Activated naive CD8-positive, alpha-beta T cell treated with anti-CD3 and anti-CD28 coated beads, Interleukin-2, amount 50 U/mL, for 24 hours (primary cell): ENCODE measurements at places on chromosomes 4 and X.

DNA sequence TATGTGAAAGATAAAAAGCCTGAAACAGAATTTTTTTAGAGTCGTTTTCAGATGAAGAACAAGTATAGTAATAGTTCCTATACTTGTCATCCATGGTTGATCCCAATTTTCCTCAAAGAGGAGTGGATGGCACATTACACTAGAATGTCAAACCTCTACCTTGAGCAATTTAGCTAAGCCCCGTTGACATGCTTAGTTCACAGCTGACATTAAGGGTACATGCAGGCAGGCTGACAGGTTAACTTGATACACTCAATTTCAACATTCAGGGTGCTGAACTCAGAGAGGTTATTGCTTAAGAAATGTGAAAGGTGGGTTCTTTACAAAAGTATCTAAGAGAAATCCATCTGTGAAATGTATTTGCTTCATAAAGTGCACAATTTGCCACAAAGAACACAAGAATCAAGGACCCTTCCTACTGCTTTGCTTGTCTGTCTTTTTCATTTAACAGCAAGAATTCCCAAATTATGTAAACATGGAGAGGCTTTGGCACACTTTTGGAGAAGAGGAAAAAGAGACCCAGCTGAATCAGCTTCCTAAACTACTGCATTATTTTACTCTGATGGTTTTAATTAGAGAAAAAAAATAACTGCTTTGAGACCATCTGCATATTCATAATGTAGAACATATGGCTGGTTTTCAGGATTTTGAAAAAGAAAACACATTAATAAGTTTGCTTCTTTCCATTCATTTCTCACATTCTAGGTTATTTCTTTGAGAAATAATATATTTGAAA lies 122.5 kb upstream of the DDIT4L start:
- H3K27ac ChIP-seq = no peak overlapping the region
- H3K27me3 ChIP-seq = peaks cover 9% of the 10 kb centered on the region
- no peak overlapping the region for H3K4me3 ChIP-seq
- H3K36me3 ChIP-seq = no peaks in the 10 kb centered on the region
- no peak for DNase-seq

- H3K27ac ChIP-seq = no peak overlapping the region
- H3K4me1 ChIP-seq = peaks cover 13% of the 10 kb centered on the region
- H3K4me3 ChIP-seq = no peak overlapping the region
- H3K36me3 ChIP-seq = peaks cover 2% of the 10 kb centered on the region
- no peaks in the 10 kb centered on the region for H3K27me3 ChIP-seq
These were observed 61.7 kb upstream of the S100G start for GRCh38 chrX:16588266-16588665.

GRCh38 chrX:2145692-2146367 lies 354.9 kb downstream of the DHRSX start:
- H3K27ac ChIP-seq = no peak overlapping the region
- H3K4me3 ChIP-seq = no peak overlapping the region
- no peaks in the 10 kb centered on the region for H3K27me3 ChIP-seq
- H3K36me3 ChIP-seq = peaks cover 7% of the 10 kb centered on the region
- no peaks in the 10 kb centered on the region for H3K4me1 ChIP-seq
- no peak for DNase-seq

- H3K4me1 ChIP-seq = no peaks in the 10 kb centered on the region
- no peaks in the 10 kb centered on the region for H3K27me3 ChIP-seq
- no peak overlapping the region for H3K4me3 ChIP-seq
- H3K27ac ChIP-seq = no peak overlapping the region
- H3K36me3 ChIP-seq = no peaks in the 10 kb centered on the region
These were observed 49.2 kb upstream of the TAB3 start for GRCh38 chrX:30938295-30938694.

DNA sequence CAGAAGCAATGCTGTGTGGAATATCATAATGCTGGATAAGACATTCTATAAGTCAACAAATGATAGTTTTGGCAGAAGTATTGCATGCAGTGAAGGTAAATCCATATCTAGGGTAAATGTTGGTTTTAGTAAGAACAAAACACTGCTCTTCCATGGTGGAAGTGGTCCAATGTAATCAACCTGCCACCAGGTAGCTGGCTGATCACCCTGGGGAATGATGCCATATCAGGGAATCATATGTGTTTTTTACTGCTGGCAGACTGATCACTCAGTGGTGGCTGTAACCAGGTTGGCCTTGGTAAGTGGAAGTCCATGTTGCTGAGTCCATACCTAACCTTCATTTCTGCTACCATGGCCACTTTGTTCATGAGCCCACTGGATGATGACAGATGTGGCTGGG lies 74.0 kb upstream of the CENPE start:
- no peaks in the 10 kb centered on the region for H3K4me1 ChIP-seq
- no peaks in the 10 kb centered on the region for H3K36me3 ChIP-seq
- no peak overlapping the region for H3K27ac ChIP-seq
- H3K27me3 ChIP-seq = peaks cover 8% of the 10 kb centered on the region
- no peak for DNase-seq

- H3K27ac ChIP-seq = no peak overlapping the region
- peaks cover 63% of the 10 kb centered on the region for H3K36me3 ChIP-seq
- H3K27me3 ChIP-seq = no peaks in the 10 kb centered on the region
- peaks cover 13% of the 10 kb centered on the region for H3K4me1 ChIP-seq
- H3K4me3 ChIP-seq = no peak overlapping the region
These were observed 59.1 kb downstream of the SCFD2 start for GRCh38 chr4:53306729-53307128.

DNA sequence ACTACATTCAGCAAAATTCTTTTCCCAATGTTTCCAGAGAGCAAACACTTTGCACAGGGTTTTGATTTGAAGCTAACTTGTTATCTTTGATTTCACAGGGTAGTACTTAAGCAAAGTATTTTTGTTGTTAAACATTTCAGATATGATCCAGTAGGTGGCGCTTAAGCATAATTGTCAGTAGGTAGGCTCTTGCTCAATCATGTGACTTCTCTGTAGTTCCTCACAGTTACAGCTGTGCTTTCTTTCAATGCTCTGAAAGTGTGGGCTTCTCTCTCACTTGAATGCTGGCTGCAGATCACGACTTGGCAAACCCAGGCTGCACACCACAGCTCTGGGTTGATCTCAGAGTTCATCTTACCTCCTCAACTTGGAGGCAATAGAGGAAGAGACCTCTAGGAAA lies 1016.5 kb downstream of the SH3BGRL start:
- no peak overlapping the region for H3K4me3 ChIP-seq
- no peak for DNase-seq
- no peak overlapping the region for H3K27ac ChIP-seq
- H3K4me1 ChIP-seq = no peaks in the 10 kb centered on the region
- no peaks in the 10 kb centered on the region for H3K36me3 ChIP-seq

DNA sequence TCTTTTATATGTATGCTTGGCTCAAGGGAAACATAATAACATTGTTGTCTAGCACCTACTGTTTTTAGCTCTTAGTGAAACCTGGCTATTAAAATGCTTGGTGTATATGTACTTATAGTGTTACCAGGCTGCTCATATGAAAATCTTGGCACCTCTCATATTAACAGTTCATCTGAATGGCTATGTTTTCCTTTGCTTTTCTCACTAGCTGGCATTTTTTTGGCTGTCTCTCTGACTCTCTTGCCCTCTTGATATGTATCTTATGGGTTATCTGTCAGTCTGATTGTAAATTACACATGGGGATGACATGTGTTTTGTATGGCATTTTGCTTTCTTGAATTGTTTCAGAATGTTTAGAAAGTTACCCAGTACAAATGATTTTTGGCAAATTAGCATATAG lies 158.0 kb downstream of the ARHGAP24 start:
- no peaks in the 10 kb centered on the region for H3K27me3 ChIP-seq
- H3K4me1 ChIP-seq = no peaks in the 10 kb centered on the region
- H3K4me3 ChIP-seq = no peak overlapping the region
- H3K36me3 ChIP-seq = no peaks in the 10 kb centered on the region
- DNase-seq = no peak

GRCh38 chr4:149498246-149498645 lies 317.4 kb downstream of the IQCM start:
- DNase-seq = no peak
- no peak overlapping the region for H3K4me3 ChIP-seq
- H3K4me1 ChIP-seq = no peaks in the 10 kb centered on the region
- no peak overlapping the region for H3K27ac ChIP-seq
- H3K27me3 ChIP-seq = no peaks in the 10 kb centered on the region

DNA sequence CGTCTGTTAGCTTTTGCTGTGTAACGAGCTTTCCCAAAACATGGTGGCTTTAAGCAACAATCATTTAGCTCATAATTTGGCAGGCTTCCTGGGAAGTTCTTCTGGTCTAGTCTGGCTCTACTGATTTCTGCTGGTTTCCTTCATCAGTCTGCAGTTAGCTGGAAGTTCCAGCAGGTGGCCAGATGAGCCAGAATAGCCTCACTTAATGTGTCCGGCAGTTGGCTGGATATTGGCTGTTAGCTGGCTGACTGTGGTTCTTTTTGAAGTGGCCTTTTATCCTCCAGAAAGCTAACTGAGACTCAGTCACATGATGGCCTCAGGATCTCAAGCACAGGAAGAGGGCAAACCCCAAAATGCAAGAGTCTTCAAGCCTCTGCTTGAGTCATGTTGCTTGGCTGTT lies 34.9 kb downstream of the FTHL17 start:
- H3K27me3 ChIP-seq = peaks cover 4% of the 10 kb centered on the region
- H3K36me3 ChIP-seq = no peaks in the 10 kb centered on the region
- peaks cover 2% of the 10 kb centered on the region for H3K4me1 ChIP-seq
- DNase-seq = peak; percentile 8
- H3K27ac ChIP-seq = no peak overlapping the region

DNA sequence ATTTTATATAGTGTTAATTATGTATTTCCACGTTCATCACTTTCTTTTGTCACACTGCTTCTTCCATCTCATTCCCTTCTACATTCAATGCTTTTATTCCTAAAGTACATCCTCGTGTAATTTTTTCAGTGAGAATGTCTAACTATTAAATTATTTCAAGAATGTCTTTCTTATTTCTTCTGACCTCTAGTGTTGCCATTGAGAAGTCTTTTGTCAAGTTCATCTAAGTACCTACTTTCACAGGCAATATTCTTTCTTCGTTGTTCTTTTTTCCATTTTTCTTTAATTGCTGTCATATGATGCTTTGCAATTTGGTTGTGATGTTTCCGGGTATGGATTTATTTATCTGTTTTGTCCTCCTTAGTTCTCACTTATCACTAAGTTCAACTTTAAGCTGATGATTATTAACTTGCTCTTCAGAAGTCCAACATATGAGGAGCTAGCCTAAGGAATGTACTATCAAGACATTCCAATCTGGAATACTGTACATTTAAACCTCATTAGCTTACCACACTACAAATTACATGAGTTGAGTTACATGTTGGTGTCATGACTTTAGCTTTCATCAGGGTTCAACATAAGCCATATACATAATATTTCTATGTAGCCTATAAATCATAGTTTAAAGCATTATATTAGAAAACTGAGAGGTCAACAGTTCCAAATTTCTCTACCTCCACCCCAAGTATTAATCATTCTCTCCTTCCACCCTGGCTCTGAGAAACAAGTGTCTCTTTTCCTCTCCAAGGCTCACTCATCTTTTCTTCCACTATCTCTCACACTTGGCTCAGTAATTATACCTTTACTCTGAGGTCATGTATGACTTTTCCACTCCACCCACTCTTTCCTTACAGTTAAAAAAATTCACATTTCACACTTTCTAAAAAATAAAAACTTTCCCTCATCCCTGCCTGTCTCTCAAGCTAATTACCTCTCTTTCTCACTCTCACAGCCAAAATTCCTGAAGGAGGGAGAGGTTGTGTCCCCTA lies 81.5 kb downstream of the COX18 start:
- no peaks in the 10 kb centered on the region for H3K36me3 ChIP-seq
- no peak overlapping the region for H3K4me3 ChIP-seq
- no peak for DNase-seq
- no peak overlapping the region for H3K27ac ChIP-seq
- H3K4me1 ChIP-seq = peaks cover 12% of the 10 kb centered on the region
- H3K27me3 ChIP-seq = no peaks in the 10 kb centered on the region

GRCh38 chr4:144592264-144592663 lies 53.7 kb upstream of the HHIP start:
- no peak overlapping the region for H3K4me3 ChIP-seq
- H3K27ac ChIP-seq = no peak overlapping the region
- peaks cover 4% of the 10 kb centered on the region for H3K27me3 ChIP-seq
- no peak for DNase-seq
- no peaks in the 10 kb centered on the region for H3K4me1 ChIP-seq

- no peaks in the 10 kb centered on the region for H3K27me3 ChIP-seq
- H3K4me1 ChIP-seq = peaks cover 23% of the 10 kb centered on the region
- no peak overlapping the region for H3K4me3 ChIP-seq
- H3K27ac ChIP-seq = no peak overlapping the region
These were observed 28.9 kb downstream of the ARFIP1 start for GRCh38 chr4:152808670-152809069.

DNA sequence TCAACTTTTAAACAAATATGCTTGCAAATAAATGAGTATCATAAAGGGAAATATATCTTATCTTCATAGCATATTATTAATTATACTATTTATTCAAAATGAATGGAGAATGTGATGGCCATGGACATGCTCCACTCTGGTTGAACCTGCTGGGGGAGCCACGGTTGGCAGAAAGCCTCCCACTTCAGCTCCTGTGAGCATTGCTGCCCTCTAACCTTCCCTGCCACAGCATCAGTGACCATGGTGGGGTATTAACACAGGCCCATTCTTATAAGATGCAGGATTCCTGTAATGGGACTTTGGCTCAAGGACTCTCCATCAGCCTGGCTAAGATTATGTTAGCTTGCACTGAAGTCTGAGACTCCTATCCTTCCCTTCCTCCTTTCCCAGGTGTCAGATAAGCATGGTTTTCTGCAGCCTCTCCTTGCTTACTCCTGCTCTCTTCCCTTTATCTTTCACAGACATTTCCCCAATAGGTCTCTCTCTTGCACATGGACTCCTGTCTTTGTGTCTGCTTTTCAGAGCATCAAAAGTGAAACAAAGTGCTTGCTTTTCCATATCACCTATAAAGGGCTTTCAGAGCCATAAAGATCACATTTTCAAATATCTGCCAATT lies 4.9 kb upstream of the ABRAXAS1 start:
- H3K36me3 ChIP-seq = no peaks in the 10 kb centered on the region
- no peak overlapping the region for H3K27ac ChIP-seq
- no peak for DNase-seq
- H3K4me1 ChIP-seq = peaks cover 7% of the 10 kb centered on the region
- no peaks in the 10 kb centered on the region for H3K27me3 ChIP-seq
- H3K4me3 ChIP-seq = no peak overlapping the region

GRCh38 chr4:31175242-31175910 lies 455.2 kb downstream of the PCDH7 start:
- H3K27ac ChIP-seq = no peak overlapping the region
- H3K4me1 ChIP-seq = no peaks in the 10 kb centered on the region
- H3K36me3 ChIP-seq = no peaks in the 10 kb centered on the region
- H3K4me3 ChIP-seq = no peak overlapping the region
- no peaks in the 10 kb centered on the region for H3K27me3 ChIP-seq

DNA sequence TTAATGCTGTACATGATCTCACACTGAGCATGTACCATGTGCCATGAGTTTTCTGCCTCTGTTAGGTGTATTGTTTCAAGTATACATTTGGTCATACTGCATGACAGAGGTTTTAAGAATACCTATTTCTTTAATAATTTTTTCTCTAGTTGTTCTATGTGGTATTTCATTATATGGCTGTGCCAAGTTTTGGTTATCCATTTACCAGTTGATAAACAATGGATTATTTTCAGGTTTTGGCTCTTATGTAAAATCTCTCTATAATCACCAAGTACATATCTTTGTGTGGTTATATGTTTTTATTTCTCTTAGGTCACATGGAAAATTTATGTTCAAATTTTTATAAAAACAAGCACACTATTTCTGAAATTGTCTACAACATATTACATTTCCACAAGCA lies 221.9 kb downstream of the GPM6A start:
- no peak for DNase-seq
- no peak overlapping the region for H3K4me3 ChIP-seq
- no peaks in the 10 kb centered on the region for H3K27me3 ChIP-seq
- no peaks in the 10 kb centered on the region for H3K36me3 ChIP-seq
